Activated naive CD4-positive, alpha-beta T cell treated with anti-CD3 and anti-CD28 coated beads, Interleukin-2, amount 50 U/mL, for 16 hours (primary cell): ENCODE measurements at places on chromosomes 6 and 20.

DNA sequence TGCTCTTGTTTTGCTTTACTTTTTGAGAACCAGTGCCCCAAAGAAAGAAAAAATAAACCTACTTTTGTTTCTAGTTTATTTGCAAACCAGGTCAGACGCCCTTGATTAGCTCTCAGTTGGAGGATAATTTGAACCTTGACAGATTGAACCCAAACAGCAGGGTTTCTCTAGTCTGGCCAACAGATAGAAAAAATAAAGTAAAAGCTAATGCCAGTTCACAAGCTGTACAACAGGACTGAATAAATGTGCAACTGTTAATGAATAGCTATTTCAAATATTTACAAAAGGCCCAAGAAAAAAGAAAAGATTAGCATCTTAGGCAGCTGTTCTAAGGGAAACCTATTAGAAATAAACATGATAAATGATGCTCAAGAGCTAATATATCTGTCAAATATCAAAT lies 331.8 kb downstream of the CDKAL1 start:
- no peak for DNase-seq

GRCh38 chr6:97055743-97056142 lies 131.2 kb downstream of the KLHL32 start:
- no peak for DNase-seq

DNA sequence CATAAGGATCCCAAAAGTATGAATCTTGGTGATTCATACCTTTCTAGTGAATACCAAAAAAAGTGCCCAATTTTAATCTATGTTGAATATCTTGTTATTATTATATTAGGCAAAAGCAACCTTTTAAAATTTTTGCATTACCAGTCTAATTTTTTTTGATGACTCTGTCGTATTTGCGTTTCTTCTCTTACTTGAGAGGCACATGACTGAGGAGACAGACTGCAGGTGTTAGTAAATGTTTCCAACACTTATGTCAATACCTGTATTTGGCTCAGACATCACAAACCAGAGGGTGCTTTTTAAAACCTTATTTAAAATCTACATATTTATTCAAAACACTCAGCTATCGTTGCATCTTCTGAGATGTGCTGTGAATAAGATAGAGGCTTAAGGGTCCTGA lies 27.1 kb downstream of the ID4 start:
- no peak for DNase-seq

DNA sequence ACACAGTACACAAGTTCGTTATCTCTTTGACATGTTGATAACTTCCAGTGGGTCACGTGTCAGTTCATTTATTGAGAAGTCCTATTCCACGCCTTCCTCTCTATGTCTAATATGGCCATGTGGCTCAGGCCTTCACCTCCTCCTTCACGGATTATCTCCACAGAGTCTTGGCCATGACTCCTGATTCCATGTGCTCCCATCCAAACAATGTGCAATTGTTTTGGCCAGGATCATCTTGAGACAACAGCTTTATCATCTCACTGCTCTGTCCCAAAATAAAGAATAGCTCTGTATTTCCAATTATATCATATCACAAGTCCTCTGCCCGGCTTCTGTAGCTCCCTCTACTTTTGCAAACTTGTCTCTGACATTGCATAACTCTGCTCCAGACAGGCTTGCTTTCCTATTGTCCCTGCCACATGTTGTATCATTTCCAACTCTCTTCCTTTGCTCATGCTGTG lies 11.1 kb upstream of the TXNDC5 start:
- DNase-seq, result no peak

GRCh38 chr6:150788089-150788488 lies 77.4 kb upstream of the MTHFD1L start:
- no peak for DNase-seq

GRCh38 chr6:154358019-154358545 lies 1.5 kb upstream of the IPCEF1 start:
- no peak for DNase-seq

GRCh38 chr6:106440546-106440945 lies 80.0 kb downstream of the CRYBG1 start:
- no peak for DNase-seq

GRCh38 chr6:106079961-106080762 lies 6.0 kb upstream of the PRDM1 start:
- no peak for DNase-seq

DNA sequence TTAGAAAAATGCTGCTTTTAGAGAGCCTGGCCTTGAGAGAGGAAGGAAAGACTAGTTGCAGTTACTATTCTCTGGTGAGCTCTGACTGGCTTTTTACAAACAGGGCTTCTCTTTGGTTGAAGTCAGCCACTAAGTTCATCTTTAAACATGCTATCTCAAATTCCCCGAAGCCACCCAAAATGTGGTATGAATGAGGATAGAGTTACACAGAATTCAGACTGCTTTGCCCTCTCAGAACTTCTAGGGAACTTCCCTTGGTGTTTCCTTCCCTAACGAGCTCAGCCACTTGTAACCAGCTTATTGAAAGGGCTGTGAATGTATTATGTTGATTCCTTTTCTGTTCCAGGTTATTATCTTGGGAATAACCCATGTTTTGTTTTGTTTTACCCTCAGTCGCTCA lies 73.5 kb downstream of the EFHC1 start:
- no peak for DNase-seq

DNA sequence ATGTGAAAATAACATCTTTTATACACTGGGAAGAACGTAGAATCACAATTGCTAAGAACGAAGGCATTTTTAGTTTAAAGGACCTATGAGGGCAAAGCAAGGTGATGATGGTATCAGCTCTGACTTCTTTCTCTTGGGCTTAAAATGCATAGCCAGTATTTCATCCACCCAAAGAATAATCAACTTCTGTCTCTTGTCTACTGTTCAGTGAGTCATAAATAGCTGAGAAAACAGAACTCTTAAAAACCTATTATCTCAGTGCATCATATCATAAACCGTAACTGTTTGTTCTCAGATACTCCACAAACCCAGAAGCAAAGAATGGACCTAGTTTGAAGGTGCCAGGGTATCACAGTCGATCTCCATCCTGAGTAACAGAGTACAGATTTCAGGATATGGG lies 5.2 kb downstream of the PHF10 start:
- no peak for DNase-seq

DNA sequence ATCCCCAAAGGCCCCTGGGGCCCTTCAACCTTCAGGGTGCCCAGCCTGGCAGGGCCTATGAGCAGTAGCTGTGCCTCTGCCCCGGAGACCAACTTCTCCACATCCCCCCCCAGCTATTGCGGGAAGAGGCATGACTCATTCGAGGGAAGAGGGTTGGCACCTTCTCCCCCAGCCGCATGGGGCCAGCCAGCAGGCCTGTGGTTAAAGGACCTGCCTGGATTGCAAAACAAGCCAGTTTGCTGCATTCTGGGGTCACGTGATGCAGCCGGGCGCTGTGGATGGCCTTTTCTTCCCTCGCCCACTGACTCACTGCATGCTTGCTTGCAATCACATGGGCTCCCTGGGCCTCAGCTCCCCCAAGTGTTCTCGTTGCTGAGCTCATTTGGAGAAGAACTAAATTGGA lies 182.5 kb downstream of the MAFB start:
- no peak for DNase-seq

GRCh38 chr6:33641602-33642001 lies 20.5 kb downstream of the ITPR3 start:
- DNase-seq, result no peak

- no peak for DNase-seq
Observed at GRCh38 chr20:32805721-32806120, 14.0 kb upstream of the MAPRE1 start.

GRCh38 chr6:71589254-71589653 lies 297.1 kb upstream of the RIMS1 start:
- no peak for DNase-seq

DNA sequence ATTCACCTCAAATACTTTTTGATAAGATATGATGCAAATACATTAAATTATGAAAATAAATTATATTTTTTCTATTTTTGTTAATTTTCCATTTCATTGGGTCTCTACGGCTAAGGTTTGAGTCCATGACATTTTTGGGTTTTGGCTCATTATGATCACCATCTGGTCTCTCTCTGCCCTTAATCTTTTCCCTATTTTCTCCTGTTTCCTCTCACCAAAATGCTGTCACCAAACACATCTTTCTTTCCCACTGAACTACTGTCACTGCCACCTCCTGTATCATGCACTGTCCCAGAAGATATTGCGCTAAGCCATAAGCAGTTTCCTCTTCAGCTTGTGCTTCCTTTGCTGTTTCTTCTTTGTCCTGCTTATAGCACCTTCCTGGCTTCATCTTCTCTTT lies 42.0 kb upstream of the OGFRL1 start:
- no peak for DNase-seq

DNA sequence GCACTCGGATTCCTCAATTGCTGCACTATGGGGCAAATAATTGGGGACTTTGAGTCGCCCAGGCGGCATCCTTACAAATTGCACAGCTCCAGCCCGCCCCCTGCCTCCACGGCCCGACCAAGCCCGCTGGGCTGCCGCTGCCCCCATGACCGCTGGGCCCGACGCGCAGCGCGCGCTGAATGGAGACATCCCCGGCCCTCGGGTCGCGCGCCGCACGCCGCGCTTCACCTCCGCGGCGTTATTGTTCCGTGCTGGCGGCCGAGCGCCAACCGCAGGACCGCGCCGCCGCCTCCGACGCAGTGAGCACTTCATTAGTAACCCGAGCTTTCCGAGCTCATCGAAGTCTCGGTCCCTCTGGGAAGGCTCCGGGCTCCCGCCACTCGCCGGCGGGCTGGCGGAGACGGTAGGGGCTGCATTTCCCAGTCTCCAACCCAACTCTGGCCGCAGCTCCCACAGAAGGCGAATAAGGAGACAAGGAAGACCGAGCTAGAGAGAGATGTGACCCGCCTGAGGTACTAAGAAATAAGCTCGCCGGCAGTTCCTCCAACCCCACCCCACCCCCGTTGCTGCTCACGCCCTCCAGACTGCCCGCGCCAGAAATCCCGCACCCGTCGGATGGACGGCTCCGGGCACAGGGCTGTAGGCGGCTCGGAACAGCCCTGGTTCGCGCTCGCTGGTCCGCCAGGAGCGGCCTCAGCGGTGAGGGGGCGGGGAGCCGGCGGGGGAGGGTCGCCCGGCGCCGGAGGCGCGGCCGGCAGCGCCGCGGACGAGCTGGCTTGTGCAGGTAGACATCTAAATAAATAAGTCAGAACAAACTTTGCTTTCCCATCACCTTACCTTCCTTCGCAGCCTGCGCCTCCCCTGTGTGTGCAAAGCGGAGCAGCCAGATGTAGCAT lies 703 bp downstream of the EPHA7 start:
- no peak for DNase-seq

DNA sequence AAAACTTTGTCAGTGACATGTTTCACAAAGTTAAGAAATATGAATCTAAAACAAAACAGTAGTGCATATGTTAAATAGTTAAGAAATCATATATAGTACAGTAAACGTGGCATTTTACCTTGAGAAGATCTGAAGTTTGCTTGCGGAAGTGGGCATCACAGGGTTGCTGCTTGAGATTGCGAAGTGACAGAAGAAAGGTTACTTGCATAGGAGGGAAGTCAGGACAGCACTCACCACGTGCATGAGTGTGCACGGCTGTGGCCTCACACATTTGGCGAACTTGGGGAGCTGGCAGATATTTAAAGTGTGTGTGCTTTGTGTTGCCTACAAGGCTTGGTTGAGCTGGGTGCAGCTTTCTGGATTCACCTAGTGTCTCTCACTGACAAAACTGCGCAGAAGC lies 431.5 kb upstream of the ARID1B start:
- DNase-seq, result no peak

- no peak for DNase-seq
Observed at GRCh38 chr6:35602133-35602946, 86.4 kb downstream of the FKBP5 start.

DNA sequence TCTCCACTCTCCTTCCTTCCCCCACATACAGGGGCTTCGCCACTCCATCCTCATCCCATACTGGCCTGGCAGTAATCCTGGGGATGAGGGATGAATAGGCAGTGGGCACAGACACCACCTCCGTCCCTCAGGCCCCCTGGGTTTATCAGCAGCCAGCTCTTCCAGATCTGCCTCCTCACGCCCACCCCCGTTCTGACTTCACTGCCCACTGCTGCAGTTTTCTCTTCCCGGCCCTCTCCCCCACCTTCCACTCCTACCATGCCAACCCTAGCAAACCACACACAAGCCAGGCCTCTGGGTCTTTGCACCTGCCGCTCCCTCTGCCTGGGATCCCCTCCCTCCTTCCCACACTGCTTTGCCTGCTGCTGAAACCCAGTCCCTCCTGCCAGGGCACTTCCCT lies 22.3 kb downstream of the PNPLA1 start:
- no peak for DNase-seq

GRCh38 chr6:26202201-26202611 lies 115.0 kb downstream of the HFE start:
- DNase-seq, result no peak

- no peak for DNase-seq
Observed at GRCh38 chr20:54320148-54320607, 112.3 kb downstream of the PFDN4 start.

GRCh38 chr6:36216559-36216958 lies 20.0 kb downstream of the BRPF3 start:
- no peak for DNase-seq

DNA sequence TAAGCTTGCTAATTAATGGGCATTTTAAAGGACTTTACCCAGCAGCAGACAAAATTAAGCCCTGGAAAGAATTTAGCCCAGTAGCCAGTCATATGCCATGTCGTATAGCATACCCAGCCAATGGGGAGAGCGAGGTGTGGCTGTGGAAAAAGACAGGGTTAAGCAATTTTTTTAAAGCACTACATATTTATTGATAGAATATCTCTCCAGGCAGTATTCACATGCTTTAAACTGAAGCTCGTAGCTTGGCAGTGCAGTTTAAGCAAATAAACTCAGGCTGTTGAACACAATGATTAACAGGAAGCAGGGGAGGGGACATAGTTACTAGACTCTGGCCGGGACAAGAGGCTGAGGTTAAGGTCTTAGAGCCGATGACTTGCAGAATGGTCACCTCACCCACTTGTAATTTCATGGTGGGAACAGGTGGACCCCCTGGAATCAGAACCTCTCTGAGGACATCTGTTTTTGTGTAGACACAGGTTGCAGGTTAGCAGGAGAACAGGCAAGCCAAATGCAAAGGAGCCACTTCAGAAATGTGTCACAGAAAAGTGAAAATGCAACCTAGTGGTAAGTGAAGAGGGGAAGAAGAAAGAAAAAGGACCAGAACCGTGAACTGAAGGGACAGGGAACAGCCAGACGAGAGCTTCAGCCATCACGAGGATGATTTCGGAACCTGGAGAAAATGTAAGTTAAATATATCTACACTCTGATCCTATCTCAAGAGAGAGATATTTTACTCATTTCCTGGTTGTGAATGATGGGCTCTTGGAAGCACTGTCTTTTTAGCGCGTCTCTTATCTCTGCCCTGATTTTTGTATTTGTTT lies 7.2 kb downstream of the GCNT2 start:
- DNase-seq, result no peak

- DNase-seq, result no peak
Observed at GRCh38 chr20:24420567-24420966, 48.9 kb upstream of the SYNDIG1 start.

DNA sequence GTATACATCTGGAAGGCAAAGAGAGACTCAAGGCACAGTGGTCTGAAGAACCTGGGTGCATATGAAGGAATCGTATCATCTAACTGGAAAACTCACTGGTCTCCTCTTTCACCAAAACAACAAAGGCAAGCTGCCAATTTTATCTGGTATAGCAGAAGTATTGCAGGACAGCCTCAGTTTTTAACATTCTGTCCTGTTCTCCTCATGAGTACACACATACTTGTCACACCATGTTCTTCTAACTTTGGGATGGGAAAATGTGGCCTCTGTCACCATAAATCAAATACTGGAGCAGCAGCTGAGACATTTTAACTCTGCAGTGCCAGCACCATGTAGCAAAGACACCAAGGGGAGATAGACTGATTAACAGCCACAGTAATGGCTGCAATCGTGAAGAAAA lies 199.1 kb upstream of the CNR1 start:
- DNase-seq, result no peak

- no peak for DNase-seq
Observed at GRCh38 chr6:33837971-33838665, 34.3 kb upstream of the MLN start.
